ENCODE measurements at places on chromosomes 7 and 10.

DNA sequence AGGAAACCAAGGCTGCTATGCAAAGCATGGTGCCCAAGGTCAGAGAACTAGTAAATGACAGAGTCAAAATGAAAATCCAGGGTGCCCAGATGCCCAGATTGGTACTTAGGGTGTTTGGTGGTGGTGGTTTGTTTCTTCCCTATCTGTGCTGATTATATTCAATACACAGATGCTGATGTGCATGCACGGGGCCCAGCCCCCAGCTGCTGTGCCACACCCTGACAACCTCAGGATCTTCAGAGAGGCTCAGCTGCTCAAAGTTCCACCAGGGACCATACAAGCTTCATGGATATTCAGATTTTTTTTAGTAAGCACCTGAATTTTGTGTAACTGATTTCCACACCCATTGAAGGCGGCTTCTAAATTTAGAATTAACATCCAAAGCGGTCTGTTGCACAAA lies 75.6 kb downstream of the KCNMA1 start:
- DNase-seq: no peak

- no peak for DNase-seq
Measured at GRCh38 chr10:110919349-110919931, at the start of gene SHOC2. Gene SHOC2 (plus strand): TSS chr10:110919604. CDS start chr10:110964359, 44,755 bp downstream.

- DNase-seq: no peak
Measured at GRCh38 chr10:28664369-28664740, 13.0 kb upstream of the BAMBI start.

DNA sequence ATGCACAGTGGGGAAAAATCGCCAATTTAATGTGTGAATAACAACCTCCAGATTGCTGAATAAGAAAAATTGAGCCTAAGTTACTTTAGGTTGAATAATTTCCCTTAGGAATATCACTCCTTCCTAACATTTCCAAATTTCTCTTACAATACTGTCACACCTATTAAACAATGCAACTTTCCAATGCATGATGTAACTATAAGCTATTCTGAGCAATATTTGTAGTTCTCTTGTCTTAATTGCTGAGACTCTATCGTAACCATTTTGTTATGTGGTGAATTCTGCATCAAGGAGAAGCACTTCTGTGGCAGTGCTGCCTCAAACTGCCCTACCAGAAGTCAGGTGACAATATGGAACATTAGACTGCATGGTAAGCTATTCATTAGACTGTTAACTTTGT lies 386.7 kb upstream of the LRRN3 start:
- DNase-seq: no peak

- no peak for DNase-seq
Measured at GRCh38 chr10:96714746-96715255, 5.5 kb downstream of the PIK3AP1 start.

DNA sequence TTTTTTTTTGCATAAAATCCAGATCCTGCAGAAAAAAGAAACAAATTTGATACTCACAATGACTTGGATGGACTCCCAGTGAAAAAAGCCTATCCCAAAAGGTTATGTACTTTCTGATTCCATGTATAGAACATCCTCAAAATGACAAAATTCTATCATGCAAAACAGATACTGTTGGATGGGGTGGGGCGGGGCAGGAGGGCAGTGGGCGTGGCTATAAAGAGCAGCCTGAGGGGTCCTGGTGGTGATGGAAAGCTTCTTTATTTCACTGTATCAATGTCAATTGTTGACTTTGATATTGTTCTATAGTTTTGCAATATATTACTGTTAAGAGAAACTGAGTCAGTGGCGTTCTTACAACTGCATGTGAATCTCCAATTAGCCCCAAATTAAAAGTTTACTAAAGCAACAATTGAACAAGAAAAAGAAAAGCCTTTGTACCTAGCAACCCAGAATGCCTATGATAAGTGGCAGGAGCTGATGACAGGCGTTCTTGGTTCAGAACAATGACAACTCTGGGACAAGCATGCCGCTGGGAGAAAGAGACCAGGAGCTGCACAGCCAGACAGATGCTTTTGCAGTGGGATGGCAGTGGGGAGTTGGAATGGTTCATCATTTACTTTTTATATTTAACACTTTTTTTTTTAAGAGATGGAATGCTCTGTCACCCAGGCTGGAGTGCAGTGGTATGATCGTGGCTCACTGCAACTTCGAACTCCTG lies 101.9 kb downstream of the LHPP start:
- no peak for DNase-seq

Data from stimulated activated CD8-positive, alpha-beta memory T cell treated with anti-CD3 and anti-CD28 coated beads, Interleukin-4, amount 100 ng/mL, for 1 hour (primary cell).